ENCODE measurements at places on chromosomes 16 and 17. TPM values are rescaled to one million over a fixed set of nuclear protein-coding genes. Genes with fewer than 3 reads are reported as not detected.

AGRP gene
- not detected for total RNA-seq

ABCA10 gene
- 5.2 TPM for total RNA-seq

C16orf87 gene
- total RNA-seq: 16.8 TPM

CDRT4 gene
- total RNA-seq: 18.4 TPM

FBXL19 gene
- total RNA-seq: 32.3 TPM

SCARF1 gene
- 3.4 TPM for total RNA-seq

CHTF18 gene
- 12.9 TPM for total RNA-seq

MARCHF10 gene
- total RNA-seq: 0.09 TPM

PPP1R27 gene
- total RNA-seq: not detected

ALOX15B gene
- total RNA-seq: not detected

FOXN1 gene
- total RNA-seq: not detected

WIPI1 gene
- 18.8 TPM for total RNA-seq

TBC1D3D gene
- total RNA-seq: not detected

C17orf107 gene
- 4.3 TPM for total RNA-seq

MT4 gene
- not detected for total RNA-seq

SLC9A5 gene
- 3.9 TPM for total RNA-seq

SPNS2 gene
- 38.7 TPM for total RNA-seq

SBK1 gene
- total RNA-seq: 28.1 TPM

HS3ST3B1 gene
- 1.4 TPM for total RNA-seq

ZNF597 gene
- 3.6 TPM for total RNA-seq

ARL17A gene
- total RNA-seq: 37.7 TPM

DPEP2 gene
- 0.73 TPM for total RNA-seq

NAA60 gene
- total RNA-seq: 12.5 TPM

TRAPPC2L gene
- 26.9 TPM for total RNA-seq

FOXO3B gene
- total RNA-seq: 20.8 TPM

DRC7 gene
- total RNA-seq: 1.00 TPM

CRYBA1 gene
- total RNA-seq: not detected

CDR2L gene
- total RNA-seq: 7.1 TPM

CD19 gene
- total RNA-seq: not detected

ELMO3 gene
- 0.54 TPM for total RNA-seq

GJD3 gene
- total RNA-seq: 0.45 TPM
